ENCODE measurements at places on chromosomes 16 and 17.

DNA sequence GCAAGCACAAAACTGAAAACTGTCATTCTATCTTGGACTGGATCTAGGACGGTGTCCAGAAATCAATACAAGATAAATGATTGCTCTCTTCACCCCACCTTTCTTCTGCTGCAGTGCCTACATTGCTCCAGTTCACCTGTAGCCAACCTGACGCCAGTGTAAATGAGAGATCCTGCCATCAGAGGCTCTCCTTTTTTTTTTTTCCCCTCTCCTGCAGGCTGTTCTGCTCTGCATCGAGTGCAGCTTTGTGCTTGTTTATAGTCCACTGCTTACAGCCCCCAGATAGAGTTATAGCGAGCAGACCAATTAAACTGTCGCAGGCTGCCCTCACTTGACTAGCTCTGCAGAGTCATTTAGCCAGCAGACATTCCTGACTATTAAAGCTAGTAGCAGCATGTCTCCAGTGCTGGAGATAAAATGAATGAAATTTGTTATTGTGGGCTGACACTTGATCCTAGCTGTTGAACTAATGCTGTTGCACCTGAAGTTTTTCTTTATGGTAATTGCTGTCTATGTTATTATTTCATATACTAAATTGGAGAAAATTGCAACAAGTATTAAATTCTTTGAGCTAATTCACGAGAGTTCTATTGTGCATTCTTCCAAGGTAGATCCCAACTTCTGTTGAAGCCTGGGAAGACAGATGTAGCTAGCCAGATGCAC lies 257.1 kb downstream of the FTO start:
- no peak for DNase-seq

DNA sequence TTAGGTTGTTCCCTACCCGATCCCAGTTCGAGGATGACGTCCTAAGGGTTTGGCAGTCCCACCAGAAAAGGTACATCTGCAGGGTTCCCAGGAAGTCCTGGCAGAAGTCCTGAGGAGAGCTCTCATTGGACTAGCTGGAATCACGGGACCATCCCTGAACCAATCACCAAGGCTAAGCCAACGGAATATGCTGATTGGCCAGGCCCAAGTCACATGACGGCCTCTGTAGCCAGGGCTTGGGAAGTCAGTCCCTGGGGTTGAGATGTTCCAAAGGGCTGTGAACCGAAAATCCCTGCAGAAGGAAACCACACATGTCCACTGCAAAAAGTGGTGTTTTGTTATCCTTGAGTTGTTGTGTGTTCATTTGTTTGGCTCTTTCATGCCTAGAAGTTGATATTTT lies 68.2 kb upstream of the ZNF423 start:
- DNase-seq: no peak

DNA sequence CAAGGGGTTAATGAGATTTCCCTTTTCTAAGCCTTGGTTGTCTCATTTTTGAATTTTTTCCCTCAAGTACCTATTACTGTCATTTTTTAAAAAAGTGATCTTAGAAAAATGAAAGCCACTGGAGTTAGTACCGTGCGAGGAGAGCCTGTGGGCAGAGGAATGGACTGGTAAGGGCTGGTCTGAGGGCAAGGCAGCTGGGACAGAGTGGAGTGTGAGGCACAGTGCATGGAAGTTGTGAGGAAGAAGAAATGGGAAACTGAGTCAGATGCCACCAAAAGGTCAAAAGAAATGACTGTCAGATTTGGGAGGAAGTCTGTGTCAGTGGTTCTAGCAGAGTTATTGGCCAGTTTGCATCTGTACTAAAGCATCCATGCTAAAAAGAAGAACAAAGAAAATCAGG lies 8.2 kb downstream of the RASD1 start:
- no peak for DNase-seq

DNA sequence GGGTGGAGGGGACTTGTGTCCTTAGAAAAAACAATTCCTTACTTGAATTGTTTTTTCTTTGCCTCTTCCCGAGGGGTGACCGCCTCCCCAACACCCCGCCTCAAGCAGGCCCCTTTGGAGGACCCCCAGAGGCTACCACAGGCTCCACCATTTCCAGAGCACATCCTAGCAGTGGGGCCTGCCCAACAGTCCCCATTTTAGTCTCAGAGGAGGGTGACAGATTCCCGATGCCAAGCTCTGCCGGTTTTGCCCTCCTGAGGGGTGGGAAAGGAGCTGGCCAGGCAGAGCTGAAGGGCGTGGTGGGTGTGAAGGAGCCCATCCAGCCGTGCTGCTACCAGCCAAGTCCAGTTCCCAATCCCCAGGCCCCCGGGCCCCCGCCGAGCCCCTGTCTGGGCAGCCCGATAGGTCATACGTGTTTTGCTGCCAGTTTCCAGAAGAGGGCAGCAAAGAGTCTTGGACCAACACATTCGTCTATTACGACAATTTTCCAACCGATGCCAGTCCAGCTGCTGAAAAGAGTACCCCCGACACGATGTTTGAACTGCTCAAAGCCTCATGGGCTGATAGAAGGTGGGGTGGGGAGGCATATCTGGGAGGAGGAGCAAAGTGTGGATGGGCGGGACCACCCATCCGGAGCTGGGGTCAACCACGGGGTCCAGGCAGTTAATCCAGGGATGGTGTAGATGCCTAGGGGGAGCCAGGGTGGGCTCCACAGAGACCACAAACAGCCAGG lies 18.8 kb upstream of the GAA start:
- DNase-seq: peak; percentile 35

DNA sequence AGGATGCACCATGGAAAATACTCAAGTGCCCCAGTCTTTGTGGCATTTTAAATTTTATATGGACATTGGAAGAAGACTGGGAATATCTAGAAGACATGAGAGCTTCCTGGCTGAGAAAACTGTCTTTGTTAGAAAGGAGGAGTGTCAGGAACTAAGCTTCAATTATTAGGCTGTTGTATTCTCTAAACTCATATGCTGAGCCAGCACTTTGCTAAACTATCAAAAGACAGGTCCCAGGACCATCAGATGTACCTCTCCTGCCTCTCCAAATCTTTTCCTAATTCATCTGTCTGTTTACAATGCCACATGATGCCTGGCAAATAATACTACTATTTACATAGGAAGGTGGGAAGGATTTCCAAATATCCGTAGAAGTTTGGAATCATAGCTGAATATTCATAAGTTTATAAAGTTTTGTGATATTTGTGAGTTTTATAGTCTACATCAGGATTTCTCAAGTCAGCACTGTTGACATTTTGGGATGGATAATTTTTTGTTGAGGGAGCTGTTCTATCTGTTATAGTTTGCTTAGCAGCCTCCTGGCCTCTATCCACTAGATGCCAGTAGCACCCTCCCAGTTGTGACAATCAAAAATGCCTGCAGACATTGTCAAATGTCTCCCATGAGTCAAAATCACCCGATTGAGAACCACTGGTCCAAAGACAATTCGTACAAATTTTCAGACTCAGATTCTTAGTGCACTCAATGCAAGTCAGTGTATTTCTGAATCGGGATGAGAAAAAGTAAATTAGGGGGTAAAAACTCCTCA lies 61.2 kb upstream of the NETO2 start:
- DNase-seq: no peak

DNA sequence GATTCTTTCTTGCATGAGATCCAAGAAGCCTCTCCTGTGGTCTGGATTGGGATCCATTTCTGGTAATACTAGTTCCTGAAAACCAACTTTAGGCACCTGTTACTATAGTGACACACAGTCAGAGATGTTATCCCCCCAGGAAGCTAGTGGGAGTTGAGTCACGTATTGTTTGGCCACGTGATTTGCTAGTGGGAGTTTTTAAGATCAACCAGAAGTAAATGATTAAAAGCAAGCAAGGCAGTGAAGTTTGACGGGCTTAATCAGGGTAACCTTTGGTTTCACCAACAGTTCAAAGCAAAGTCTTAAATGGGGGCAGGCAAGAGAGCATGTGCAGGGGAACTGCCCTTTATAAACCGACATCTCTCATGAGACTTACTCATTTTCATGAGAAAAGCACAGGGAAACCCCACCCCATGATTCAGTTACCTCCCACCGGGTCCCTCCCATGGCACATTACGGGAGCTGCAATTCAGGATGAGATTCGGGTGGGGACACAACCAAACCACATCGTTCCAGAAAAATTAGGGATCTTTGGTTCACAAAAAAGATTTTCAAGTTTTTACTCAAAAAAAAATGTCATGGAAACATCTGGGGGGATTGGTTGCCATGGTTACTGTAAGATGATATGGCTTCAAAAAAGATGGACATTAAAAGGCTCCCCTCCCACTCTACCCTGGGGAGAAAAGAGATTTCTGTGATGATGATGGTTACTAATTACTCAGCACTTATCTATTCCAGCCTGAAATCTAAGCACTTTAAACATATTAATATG lies 483.1 kb upstream of the ERCC4 start:
- DNase-seq: peak; percentile 64

Data from mammary epithelial cell (primary cell).